ENCODE measurements at places on chromosomes 13 and 19.

GRCh38 chr19:2049741-2050348 is 1.2 kb downstream of the MKNK2 start:
- no peak for DNase-seq

- no peak for DNase-seq
Observed at GRCh38 chr13:45584816-45585215, 30.7 kb downstream of the ERICH6B start.

DNA sequence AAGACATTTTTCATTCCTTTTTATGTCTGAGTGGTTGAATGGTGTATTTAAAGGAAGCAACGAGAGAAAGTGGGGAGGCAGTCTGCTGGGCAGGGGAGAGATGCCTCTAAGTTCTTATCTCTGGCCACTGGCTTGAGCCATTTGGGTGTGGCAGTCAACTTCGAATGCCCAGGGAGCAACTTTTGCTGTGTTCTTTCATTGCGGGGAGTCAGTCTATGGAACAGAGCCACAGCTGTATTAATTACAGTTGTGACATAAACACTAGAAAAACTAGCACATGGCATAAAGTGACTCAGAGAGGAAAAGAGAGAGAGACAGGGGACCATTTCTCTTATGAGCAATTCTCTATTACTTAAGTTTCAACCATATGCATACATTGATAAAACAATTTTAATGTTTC is 40.4 kb upstream of the PDCD5 start:
- DNase-seq: no peak

DNA sequence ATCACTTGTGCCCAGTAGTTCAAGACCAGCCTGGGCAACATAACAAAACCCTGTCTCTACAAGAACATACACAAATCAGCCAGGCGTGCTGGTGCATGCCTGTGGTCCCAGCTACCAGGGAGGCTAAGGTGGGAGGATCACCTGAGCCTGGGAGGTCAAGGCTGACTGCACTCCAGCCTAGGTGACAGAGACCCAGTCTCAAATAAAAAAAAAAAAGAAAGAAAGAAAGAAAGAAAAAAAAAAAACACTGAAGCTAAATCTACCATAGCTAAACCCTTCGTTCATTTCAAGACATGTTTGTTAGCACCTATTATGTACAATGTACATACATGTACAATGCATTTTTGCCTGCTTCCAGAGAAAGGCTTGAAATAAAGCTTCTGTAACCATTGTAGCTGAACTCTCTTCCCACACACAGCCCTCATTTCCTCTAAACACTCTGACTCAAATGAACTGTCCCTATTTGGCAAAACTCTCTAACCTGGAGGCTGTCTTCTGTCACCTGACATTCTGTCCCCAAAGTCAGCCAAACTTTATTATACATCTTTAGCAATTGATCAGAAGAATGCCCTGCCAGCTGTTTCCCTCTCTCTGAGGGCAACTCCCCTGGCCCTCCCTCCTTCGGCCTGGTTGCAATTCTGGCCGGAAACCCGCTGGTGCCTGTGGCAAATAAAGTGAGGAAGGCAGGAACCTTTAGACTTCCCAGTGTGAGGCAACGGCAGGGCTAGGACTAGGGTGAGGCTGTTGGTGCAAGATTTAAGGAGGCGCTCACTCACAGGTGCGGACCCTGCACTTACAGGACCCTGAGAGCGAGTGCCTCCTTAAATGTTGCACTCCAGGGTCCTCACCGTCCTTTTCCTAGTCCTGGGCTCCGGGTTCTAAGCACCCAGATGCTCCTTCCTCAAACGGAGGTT is 1.8 kb downstream of the ETHE1 start:
- DNase-seq: no peak

DNA sequence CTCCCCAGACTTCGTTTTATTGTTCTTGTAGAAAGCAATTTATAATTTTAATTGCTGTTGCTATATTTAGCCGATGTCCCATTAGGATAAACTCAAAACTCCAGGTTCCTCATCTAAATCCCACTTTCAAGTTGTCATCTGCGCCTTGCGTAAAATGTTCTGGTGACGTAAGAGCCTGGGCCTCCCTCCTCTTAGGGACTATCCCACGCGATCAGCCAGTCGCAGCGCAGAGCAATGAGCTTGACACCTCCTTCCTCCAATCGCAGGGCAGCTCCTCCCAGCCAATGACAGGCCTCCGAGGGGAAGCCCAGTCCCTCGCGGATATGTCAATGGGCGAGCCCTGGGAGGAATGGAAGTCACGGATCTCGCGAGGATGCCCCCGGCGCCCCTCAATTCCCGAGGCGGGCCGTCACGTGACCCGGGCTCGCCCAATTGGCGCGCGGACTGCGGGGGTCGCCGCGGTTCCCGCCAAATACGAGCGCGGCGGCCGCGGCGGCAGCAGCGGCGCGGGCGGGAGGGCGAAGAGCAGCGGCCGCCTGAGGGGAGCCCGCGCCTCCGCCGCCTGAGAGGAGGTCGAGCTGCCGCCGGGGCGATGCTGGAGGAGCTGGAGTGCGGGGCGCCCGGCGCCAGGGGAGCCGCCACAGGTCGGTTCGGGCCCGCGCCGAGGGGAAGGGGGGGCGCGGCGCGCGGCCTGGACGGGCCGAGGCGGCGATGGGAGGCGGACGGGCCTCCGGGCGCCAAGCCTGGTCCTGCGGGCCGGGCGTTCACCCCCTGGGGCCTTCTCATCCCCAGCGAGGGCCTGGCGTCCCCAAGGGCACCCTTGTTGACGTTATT is at the start of gene CHAF1A:
CHAF1A (plus strand) TSS at position 470 of the 834 bp plus-strand sequence; CDS start at position 593, 123 bp downstream.
- peak; percentile 99 for DNase-seq

GRCh38 chr13:59270327-59270726 is 893.4 kb downstream of the DIAPH3 start:
- DNase-seq: no peak

GRCh38 chr13:75946536-75947284 is 310.6 kb downstream of the LMO7 start:
- DNase-seq: no peak

- no peak for DNase-seq
Observed at GRCh38 chr13:39786091-39786490, 130.6 kb downstream of the COG6 start.

DNA sequence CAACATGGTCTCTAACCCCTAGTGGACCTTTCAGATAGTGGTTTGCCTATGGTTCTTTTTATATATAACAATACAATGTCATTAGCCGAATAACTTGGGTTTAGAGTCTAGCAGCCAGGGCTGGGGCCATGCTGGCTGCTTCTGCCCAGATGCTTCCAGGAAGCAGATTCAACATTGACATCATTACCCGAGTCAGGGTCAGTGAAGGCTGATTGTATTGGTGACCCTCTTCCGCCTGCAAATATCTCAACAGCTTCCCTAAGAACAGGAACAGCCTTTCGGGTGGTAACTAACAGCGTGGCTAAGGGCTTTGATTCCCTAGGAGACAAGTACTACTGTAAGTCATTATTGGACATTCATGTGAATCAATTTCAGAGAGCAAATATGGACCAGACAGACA is 476.4 kb downstream of the UQCRFS1 start:
- no peak for DNase-seq

- no peak for DNase-seq
Observed at GRCh38 chr19:1450735-1451731, 1.1 kb downstream of the APC2 start.

DNA sequence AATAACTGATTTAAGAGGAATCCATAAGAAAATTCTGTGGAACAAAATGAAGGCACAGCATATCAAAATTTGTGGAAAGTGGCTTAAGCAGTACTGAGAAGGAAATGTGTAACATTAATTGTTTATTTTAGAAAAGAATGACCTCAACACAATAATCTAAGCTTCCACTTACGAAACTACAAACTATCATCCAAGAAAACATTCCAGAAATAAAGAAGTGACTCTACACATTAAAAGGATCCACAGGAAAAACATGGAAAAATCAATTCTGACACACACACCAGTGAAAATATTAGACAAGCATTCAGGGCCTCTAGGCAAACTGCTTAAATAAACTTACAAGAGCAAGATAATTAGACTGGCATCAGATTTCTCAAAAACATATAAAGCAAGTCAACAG is 14.0 kb downstream of the EXOSC8 start:
- DNase-seq: no peak

DNA sequence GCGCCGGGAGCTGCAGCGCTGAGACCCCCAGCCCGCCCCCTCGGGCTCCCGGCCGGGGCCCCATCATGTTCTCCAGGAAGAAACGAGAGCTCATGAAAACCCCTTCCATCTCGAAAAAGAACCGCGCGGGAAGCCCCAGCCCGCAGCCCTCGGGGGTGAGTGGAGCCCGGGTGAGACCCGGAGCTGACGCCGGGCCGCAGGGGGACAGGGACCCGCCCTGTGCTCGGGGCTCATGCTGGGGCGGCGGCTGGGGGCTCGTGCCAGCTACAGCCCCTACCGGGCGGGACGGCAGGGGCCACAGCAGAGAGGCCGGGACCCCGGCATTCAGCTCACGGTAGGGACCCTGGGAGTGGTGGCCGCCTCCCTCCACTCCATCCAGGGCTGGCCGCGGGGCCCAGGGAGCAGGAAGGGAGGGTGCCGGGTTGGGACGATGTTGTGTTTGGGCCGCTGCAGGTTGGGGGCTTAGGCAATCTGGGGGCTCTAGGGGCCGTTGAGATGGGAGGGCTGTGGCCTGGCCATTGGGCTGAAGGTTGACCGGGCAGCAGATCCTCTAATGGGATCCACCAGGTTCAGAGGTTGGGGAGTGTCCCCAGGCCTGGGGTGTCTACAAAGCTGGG is 482 bp downstream of the ARHGAP45 start:
- DNase-seq: no peak

DNA sequence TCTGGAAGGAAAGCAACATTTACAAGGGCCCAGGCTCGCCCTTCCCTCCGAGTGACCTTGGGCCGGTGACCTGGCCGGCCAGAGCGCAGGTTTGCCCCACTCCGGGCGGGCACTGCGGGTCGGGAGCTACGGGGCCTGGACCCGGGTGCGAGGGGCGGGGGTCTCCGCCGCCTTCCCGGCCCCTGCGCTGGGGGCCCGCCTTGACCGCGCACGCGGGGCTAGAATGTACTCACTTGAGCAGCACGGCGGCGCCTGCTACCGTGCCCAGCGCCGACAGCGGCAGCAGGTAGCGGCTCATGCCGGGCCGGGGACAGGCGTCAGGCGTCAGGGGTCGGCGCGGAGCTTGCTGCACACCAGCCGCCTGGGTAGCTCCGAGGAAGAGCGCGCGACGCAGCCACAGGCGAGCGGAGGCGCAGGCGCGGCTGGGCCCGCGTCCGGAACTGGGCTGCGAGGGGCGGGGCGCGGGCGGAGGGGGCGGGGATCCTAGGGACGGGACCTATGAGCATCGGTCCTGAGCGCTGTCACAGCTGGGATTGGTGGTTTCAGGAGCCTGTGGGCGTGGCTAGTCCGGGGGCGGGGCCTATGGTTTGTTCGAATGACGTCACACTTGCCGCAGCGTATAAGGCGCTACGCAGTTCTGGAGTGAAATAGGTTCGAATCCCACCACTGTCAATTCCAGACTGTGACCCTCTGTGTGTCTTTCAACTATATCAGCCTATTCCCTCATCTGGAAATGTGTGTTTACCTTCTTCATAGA is at the start of gene RDH13:
RDH13 (minus strand) TSS at position 414 of the 757 bp plus-strand sequence; CDS start at position 298, 116 bp downstream.
- peak; percentile 99 for DNase-seq

DNA sequence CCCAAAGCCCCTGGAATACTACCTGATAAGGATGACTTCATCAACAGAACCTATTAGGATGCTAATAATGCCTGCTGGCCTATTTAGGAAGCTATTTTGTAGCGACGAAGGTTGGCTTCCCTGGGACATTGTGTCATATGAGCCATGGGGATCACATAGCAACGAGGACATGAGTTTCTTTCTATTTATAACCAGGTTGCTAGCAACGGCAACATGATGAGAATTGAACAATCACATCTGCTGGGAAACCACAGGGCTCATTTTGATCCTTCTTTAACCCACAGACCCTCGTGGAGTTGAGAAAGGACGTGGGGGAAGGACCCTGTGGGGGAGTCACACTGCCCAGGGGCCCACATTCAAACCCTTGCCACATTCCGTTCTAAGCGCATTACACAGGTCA is 172.2 kb downstream of the COL4A1 start:
- DNase-seq: no peak

DNA sequence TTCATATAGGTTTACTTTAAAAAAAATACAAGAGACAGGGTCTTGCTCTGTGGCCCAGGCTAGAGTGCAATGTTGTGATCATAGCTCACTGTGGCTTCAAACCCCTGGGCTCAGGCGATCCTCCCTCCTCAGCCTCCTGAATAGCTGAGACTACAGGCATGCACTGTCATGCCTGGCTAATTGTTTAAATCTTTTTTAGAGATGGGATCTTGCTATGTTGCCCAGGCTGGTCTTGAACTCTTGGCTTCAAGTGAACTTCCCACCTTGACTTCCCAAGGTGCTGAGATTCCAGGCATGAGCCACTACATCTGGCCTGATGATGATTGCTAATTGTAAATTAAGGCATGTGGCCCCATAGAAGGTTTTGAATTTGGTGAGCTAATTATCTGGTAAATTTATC is 35.4 kb upstream of the ADGRE1 start:
- no peak for DNase-seq

GRCh38 chr13:28856287-28856686 is 36.1 kb downstream of the MTUS2 start:
- no peak for DNase-seq

GRCh38 chr13:30044932-30045331 is 194.5 kb upstream of the UBL3 start:
- DNase-seq: no peak

DNA sequence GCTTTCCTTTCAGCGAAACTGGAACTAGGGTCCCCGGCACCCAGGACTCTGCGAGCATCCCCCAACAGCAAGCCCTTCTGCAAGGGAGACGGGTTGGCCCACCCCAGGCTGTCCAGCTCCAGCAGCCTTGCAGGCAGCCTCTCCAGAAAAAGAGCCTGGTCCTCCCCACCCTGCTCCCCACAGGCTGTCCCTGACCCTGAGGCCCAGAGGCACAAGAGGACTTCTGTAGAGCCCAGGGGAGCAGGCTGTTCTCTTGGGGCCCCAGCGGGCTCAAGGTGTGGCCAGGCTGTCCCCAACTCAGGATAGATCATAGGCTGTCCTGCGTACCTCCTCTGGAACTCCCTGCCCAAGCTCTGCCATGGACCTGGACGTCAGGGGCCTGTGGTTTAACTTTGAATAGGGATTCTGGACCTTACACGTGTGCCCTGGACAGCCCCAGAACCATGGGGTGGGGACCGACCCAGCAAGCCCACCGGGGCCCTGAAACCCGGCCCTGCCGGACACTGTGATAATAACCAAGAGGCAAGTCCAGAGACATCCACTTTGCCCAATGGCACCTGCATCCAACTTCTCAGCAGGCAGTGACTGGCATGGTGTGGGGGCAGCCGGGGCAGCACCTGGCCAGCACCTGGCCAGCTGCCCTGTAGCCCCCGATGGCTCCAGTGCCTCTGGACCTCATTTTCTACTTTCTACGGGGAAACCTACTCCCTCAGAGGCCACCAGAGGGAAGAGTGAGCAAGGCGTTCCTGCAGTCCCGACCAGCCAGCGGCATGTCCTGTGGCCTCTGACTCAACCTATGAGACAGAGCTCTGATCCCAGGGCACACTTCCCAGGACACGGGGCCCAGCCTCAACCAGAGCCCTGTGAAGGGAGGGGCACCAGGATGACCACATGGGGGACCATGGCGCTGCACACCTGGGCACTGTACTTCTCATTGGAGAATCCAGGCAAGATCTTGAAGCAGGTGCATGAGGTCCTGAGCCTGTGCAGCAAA is 50.9 kb upstream of the TPM4 start:
- no peak for DNase-seq

Measured in neural crest cell (in vitro differentiated cells).